Cortex of kidney (tissue), 1 donor: ENCODE measurements at places on chromosomes 1 and 21.

DNA sequence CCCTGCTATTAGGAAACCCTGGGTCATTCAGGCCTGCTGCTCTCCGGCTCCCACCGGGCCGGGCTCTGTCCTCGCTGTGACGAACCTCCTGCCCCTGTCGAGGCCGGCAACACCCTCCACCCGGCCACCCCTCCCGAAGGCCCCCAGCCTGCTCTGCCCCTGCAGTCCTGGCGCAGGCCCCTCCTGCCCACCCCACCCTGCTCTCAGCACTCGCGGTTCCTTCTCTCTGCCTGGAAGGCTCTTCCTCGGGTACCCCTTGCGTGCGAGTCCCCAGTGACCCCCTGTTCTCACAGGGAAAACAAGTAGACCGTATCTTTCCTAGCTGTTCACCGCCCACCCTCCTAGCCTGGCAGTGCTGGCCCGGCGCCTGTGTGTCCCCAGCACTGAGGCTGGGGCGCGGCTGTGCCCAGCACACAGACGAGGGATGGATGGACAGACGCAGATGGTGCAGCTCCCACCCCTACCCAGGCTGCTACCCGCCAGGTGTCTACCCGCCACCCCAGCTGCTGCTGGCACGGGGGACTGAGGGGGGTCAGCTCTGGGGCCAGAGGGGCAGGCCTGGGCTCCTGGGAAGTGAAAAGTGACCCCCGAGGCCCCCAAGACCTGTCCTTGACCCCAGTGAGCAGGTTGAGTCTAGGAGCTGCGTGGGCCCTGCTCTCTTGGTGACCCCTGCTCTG, 3.1 kb upstream of the VWA1 start:
- DNase-seq, result no peak

GRCh38 chr1:24009406-24009805, 29.3 kb upstream of the SRSF10 start:
- no peak for DNase-seq

DNA sequence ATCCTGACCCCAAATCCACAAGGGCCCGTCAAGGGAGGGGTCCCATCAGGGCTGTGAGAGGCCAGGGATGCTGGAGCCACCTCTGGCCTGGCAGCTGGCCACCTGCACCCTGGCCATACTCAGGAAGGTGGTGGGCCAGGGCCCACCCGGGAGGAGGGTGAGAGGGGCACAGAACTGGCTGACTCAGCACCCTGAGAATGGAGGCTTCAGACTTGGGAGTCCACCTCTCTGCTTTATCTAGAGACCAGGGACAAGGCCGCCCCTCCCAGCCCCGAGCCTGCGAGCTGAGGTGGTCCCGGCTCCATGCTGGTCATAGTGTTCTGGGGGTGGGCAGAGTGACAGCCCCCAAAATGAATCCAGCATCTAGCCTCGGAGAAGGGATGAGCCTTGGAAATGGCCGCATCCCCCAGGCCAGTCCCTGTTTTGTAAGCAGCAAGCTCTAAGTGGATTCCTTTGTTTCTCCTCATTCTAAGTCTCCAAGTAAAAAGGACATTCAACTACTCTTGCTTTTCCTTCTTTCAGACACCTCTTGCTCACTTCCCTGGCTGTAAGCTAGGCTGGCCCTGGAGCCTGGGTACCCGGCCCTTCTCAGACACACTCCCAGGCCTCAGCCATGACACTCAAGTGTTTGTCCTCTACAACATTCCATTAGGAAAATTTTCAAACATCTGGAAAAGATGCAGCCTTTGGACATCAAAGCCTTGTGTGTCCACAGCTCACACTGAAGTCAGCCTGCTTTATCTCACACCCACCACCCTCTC, 12.3 kb downstream of the WNT3A start:
- no peak for DNase-seq

- no peak for DNase-seq
Observed at GRCh38 chr1:114517348-114517747, 6.3 kb upstream of the TRIM33 start.

DNA sequence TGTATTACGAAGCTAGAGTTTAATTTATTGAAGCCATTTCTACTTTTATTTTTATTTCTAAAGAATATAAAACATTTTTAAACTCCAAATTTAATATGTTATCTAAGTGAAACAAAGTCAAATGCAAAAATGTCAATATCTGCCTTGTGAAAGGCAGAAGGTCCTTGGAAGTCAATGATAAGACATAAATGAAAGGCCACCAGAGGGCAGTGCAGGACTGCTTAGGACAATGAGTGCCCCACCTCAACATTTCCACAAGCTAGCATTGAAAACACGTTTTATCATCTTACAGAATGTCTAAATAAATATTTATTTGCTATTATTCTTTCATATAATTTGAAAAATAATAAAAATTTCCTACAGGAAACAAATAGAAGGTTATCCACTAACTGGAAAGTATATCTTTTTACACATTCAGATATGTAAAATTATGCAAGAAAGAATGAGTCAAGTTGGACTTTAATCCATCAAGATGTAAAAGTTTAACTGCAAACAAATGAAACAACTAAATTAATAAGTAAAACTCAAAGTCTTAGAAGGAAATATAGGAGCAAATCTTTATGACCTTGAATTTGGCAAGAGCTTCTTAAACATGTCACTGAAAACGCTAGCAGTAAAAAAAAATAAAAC, 140.1 kb upstream of the FMN2 start:
- no peak for DNase-seq
